ENCODE measurements at places on chromosomes 5 and 9.

DNA sequence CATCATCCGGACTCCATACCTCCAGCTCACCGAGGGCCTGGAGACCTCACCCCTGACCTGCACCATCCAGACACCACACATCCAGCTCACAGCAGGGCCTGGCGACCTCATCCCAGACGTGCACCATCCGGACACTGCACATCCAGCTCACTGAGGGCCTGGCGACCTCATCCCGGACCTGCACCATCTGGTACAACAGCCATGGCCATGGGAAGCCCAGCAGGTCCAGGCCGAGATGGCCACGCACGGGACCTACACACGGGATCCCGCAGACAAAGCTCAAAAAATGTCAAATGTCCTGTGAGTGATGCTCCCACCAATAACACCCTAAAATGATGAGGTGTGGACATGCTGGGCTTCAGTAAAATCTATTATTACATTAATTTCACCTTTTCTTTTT is 9.7 kb downstream of the TERT start:
- no peak for DNase-seq

- no peak for DNase-seq
Measured at GRCh38 chr5:179130101-179130681, 70.0 kb downstream of the ZNF354C start.

DNA sequence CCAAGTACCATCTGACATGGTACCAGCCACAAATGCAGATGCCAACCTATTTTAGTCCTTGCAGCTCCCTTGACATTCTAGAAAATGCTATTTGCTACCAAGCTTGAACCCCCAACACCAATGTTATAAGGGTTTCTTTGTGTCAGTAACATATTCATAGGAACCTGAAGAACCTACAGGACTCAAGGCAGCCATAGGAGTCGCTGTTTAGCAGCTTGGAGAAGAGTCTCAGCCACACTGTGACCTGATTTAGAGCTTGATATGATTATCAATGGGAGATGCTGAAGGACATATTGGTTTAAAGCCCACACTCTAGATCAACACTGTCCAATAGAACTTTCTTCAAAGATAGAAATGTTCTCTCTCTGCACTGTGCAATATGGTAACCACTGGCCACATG is 6.4 kb upstream of the ZFR start:
- no peak for DNase-seq

DNA sequence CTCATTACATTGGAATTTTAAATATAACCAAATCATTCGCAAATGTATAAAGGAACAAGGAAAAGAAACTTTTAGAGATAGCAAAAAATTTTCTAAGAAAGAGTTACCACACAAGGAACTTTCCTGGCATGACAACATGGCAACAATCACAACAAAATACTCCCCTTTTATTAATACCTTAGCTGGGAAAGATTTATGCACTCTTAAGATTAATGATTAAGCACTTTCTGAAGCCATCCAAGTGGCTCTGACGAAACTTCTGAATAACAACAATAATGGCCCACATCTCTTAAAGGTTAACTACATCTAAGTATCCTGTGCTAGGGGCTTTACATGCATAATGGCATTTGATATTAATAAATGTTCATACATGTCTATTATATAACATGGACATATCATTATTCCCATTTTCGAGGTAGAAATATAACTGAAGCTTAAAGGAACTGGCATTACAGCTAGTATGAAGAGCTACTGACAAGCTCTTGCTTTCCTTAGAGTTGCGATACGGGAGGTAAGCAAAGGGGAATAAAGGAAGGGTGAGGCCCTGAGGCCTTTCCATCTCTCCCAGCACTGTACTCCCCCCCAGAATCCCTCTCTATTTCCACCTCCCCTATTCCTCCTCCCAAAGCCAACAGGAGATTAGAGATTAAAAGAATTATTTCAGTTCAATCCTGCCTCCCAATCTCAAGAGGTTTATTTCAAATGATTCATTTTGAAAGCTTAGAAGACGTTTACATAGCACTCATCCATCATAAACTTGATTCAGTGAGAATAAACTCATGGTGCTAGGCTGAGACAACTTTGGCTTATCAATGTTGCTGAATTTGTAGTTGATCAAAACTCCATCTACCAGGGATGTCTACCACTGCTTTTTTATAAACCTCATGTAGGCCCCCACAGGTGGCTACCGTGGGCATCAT is 9.6 kb downstream of the MTMR12 start:
- no peak for DNase-seq

GRCh38 chr5:36199620-36200019 is 42.1 kb downstream of the NADK2 start:
- DNase-seq: no peak

DNA sequence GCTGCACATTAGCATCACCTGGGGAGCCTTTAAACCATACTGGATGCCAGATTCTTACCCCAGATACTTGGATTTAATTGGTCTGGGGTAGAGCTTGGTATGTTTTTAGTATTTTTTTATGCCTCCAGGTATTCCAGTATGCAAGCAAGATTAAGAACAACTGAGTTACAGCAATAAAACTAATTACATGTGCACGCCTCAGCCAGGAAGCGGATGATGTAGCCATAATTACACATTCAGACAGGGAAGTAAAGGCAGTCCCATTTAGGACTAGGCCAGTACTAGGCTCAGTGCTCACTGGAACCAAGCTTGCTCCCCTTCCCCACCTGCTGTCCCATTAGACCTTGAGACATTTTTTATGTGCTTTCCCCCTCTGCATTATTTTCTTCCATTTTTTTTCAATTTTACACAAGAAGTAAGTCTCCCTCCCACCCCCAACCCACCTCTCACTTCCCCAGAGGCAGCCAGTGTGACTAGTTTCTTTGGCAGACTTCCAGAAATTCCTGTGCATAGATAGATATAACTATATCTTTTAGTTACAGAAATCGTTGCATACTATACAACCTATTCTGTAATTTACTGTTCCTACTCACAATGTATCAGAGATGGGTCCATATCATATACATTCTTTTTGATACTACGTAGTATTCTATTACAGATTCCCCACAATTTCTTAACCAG is 7.1 kb upstream of the GNAQ start:
- no peak for DNase-seq

DNA sequence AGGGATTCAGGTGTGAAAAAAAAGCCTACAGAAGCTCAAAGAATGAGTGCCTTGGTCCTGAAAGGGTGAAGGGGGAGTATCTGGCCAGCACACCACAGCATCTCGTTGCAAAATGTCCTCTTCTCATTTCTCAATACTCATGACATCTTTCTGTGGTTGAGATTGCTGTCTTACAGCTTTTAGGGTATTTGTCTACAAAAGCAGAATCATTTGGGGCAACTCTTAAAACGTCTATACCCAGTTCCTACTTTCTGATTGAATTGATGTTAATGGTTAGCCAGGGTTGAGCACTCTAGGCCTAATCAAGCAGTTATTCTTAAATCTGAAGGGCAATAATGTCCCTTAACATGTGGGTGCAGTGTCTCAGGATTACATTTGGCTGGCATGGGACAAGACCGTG is 21.2 kb upstream of the PCSK5 start:
- no peak for DNase-seq

GRCh38 chr5:105034401-105034763 is 1471.8 kb upstream of the NUDT12 start:
- DNase-seq: no peak

Data from NCI-H2107 (cell line).